ENCODE measurements at places on chromosomes 2 and 18.

DNA sequence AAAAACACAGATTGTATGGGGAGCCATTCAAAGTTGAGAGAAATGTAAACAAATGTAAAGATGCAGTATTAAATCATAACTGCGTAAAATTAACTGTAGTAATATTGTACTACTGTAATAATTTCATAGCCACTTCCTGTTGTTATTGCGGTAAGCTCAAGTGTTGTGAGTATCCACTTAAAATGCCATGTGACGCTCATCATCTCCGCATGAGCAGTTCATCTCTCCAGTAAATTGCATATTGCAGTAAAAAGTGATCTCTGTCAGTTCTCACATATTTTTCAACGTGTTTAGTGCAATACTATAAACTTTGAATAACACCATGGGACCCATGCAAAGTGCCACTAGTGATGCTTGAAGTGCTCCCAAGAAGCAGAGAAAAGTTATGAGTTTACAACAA lies 41.8 kb upstream of the SP3 start:
- no peak for DNase-seq

DNA sequence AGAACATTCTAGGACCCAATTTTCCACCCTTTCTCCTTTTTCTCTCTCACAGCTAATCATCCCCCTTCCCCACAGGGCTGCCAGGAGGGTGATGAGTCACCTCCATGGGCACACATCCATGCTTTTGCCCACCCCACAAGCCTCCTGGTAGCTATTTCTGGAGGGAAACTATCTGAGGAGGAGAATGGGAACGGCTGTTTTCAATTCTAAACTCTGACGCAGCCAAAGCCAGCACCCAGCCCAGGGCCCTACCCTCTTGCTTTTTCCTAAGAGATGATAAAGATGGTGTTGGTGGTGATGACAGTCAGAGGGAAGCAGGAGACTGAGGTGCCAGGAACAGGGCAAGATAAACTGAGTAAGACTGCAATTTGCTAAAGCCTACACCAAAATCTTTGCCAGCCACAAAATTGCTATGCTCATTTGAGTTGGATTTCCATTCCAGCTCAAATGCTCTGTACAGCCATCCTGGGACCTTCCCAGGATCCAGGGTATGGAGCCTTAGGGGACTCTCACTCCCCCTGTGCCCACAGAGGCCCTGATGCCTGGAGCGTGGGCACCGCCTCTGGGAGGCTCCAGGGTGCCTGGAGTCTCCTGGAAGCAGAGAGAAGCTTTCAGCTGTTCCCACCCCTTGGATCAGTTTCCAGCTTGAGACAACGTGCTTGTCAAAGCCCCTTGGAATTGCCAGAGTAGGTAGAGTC lies 62.0 kb upstream of the FZD7 start:
- DNase-seq, result no peak

DNA sequence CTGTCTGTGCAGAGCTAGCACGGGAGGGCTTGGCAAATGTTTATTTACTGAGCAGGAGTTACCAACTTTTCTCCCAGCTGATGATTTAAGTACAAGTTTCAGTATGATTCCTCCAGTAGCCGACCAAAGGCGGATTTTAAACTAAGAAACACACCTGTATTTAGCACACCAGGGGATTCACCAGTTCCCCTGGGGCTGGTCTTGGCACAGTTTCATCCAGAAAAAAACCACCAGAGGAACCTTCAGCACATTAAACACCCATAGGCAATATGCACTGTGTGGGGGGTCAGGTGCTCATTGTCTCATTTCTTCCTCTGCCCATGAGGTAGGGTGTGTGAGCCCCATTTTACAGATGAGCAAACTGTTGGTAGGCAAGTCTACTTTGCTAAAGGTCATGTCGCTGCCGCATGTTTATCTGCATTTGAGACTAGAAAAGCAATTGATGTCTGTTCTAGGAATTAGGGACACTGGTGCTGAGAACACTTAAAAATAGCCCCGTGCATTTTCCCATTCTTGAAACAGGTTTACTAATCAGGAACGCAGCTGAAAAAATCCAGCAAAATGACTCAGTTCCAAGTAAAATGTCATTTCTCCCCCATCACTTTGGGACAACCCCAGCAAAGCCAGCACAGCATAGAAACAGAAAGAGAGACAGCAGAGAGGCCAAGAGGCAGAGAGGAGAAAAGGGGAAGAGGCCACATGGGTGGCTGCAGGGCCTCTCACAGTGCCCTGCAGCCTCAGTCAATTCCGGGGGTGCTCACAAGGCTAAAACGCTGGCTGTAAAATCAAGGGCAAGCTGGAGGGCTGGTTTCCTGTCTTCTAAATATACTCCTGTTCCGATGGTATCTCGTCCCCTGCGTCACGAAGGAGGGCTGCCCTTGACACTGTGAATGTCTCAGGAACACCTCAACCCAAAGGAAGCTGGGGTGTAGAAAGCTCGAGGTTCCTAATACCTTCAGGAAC lies 166.8 kb upstream of the ID2 start:
- DNase-seq, result peak; percentile 71

GRCh38 chr2:52465287-52465686 lies 1302.3 kb upstream of the CHAC2 start:
- no peak for DNase-seq

- DNase-seq, result no peak
Observed at GRCh38 chr18:966759-967576, 62.3 kb downstream of the ADCYAP1 start.

All from CD8-positive, alpha-beta T cell (primary cell).